ENCODE measurements at places on chromosomes 13 and 19. TPM values are rescaled to one million over a fixed set of nuclear protein-coding genes. Genes with fewer than 3 reads are reported as not detected.

- no peak for DNase-seq
Measured at GRCh38 chr13:60787083-60787482, 390.1 kb downstream of the TDRD3 start.

- DNase-seq: no peak
Measured at GRCh38 chr13:21053231-21053630, 8.2 kb downstream of the LATS2 start.

- DNase-seq: no peak
Measured at GRCh38 chr13:25478186-25478585, 106.4 kb downstream of the ATP8A2 start.

- DNase-seq: no peak
Measured at GRCh38 chr19:41787055-41787454, 9.3 kb upstream of the CEACAM3 start.

- no peak for DNase-seq
Measured at GRCh38 chr13:26440111-26440510, 117.4 kb upstream of the WASF3 start.

- DNase-seq: no peak
Measured at GRCh38 chr13:87311165-87311564, 360.0 kb upstream of the SLITRK5 start.

Gene NRTN
- total RNA-seq: not detected

Gene ZNF611
- total RNA-seq: 14.6 TPM

Gene CCNE1
- total RNA-seq: 3.2 TPM

Gene PSG11
- not detected for total RNA-seq

Gene RFPL4AL1
- total RNA-seq: not detected

All from stomach (tissue), 19 donors.